ENCODE measurements at places on chromosomes 12 and 14.

DNA sequence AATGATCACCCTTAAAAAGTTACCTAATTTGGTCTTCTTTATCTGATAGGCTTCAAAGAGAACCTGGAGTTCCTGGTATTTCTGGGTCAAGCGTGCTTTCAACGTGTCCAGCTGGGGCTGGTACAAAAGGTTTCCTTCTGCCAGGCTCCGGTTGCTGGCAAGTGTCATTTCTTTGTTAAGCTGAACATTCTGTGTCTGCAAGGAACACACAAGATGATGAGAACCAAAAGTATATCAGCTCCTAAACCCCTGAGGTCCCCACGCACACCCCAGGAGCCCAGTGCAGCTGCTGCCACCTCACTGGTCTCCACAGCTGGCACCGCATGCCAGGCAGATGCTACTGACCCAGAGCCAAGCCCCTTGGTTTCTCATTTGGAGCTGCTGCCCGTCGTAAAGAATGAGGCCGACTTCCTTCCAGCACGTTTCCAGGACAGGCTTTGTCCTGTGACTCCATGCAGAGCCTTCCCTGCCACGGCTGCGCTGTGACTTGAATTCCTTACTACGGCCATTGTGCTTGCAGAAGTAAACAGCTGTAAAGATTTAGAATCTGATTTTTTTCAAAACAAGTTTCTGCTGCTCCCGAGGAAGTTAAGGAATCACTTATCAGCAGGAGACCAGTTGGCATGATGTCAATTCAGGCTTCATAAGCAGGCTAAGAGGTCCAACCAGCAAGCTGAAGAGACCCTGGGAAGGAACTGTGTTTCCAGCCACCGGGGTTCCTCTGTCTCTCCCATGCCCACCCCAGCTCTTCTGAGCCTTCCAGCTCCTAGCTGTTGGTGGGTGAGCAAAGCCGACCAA is 24.9 kb downstream of the VPS37B start:
- no peak for DNase-seq

DNA sequence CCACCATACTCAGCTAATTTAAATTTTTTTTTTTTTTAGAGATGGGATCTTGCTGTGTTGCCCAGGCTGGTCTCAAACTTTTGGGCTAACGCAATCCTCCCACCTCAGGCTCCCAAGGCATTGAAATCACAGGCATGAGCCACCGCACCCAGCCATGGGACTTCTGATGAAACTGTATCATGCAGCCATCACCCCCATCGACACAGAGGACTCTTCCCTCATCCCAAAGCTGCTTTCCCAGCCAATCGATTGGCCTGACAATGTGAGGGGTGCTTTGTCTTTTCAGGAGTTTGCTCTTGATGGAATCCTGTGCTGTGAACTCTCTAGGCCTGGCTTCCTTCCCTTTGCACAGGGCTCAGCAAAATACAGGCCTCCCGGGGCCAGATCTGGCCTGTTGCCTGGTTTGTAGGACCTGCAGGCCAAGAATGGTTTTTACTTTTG is 59.6 kb upstream of the NCOR2 start:
- no peak for DNase-seq

GRCh38 chr12:47828976-47829482 is 9.3 kb upstream of the HDAC7 start:
- no peak for DNase-seq

DNA sequence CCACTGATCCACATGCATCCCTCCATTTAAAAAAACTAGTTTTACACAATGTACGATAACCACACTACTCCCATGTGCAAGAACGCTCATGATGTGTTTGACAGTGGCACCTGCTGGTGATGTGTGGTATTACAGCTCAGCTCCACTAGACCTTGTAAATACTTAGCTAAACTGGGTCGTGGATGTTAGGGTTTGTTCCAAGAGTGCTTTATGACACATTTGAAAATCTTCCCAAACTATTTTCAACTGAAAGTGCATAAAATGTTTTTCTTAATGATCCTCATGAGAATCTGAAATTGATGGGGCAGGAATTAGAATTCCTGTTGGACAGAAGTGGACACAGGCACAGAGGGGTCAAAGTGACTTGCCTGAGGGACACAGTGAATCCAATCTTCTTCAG is 99.2 kb downstream of the SCARB1 start:
- no peak for DNase-seq
